ENCODE measurements at places on chromosomes 4 and X.

GRCh38 chrX:11787564-11787963 is 29.5 kb downstream of the MSL3 start:
- DNase-seq, result peak; percentile 93

GRCh38 chr4:9143421-9144080 is 26.7 kb upstream of the FAM90A26 start:
- no peak for DNase-seq

- DNase-seq, result no peak
Measured at GRCh38 chrX:118156254-118156952, 39.8 kb upstream of the KLHL13 start.

DNA sequence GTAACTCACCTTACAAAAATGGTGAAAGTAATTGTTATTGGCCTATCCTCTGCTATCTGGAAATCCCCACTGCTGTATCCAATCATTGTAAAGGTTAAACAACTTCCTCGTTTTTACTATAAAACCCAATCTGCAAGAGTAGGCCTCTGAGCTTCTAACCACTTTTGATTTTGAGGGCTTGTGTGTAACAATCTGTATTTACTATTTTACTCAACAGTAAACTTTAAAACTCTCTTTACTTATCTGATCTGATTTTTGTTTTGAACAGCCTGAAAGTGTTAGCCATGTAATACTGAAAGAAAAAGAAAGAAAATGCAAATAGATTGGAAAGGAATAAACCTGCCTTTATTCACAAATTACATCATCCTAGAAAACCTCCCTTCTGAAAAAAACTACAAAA is 63.1 kb downstream of the SLC10A7 start:
- DNase-seq, result no peak

DNA sequence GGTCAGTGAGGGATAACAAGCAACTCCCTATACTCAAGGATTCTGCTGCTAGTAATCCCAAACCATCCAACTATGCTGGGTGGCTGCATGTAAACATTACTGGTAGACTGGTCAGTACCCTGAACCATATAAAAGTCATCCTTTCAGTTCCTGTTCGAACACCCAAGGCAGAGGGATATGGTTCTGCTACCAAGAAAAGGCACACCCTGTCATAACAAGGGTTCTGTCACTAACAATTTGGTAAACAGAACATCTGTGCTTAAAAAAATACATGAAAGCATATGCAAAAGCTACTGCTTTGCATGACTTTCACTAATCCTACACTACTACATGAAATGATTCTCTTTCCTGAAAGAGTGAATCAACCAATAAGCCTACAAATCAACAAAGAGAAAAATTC is 76.8 kb upstream of the MCF2 start:
- DNase-seq, result no peak

DNA sequence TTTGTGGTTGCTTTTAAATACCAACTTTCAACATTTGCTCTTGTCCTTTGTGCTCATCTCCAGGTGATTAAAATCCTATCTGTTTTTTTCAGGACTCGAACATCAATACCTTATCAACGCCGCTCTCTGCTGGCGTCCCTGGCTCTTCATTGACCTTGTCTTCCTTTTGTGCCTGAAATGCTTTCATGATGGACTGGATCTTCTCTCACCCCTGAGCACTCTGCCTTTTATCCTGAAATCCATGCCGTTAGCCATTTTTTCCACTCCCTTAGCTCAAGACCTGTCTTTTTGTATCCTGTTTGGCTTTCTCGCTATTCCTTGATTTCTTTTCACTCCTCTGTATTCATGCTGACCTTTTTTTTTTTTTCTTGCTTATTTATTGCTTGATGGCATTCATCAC is 549.5 kb upstream of the CPEB2 start:
- DNase-seq, result peak; percentile 42

GRCh38 chrX:78104447-78105176 is 564 bp downstream of the PGK1 start:
- DNase-seq, result peak; percentile 38

GRCh38 chr4:165610679-165611437 is 232.1 kb downstream of the CPE start:
- no peak for DNase-seq

DNA sequence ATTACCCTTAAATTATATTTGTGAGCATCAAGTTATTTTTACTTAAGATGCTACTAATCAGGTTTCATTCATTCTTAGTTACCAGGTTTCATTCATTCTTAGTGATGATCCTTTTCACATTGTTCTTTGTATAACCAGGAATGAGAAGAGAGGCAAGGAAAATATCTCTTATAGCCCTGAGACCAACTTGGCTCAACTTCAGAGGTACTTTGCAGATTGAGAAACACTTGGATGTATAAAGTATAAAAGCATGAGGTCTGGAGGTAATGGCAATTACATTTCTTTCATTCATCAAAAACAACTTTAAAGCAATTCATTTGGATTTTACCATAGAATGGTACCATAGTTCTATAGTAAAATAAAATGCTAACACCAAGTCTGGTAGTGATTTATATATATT is 231.0 kb downstream of the PRDM5 start:
- no peak for DNase-seq

DNA sequence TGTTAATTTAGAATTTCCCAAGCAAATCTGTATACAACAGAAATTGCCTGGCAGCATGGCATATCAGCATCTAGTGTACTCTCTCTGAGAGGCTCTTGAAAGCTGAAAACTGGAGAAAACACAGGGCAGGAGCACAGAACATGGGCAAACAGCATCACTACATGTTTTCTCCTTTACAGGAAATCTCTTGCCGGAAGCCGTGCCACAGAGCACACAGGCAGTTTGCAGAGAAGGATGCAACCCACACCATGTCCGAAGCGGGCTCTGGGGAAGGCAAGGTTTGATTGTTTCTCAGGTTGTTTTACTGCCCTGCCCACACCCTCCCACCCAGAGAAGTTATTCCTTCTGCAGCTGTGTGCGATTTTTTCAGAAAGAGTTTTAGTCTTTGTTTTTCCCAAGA is 41.1 kb upstream of the FAM9C start:
- no peak for DNase-seq

DNA sequence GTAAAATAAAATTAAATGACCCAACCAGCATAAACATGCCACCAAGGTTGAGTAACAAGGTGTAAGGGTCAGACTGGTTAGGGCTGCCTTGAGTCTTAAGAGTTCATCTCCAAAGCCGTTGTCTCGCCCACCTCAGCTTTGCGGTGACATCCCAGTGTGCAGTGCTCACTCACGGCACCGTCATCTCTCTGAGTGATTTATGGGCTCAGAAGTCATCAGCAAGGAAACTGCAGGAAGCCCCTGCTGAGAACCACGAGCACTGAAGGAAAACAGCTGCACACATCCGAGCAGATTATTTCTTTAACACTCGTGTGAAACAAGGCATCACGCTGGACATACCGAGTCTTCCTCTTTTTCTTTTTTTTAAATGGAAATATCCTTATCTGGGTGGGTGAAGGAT is 411.1 kb downstream of the TRIML1 start:
- DNase-seq, result no peak

- DNase-seq, result no peak
Measured at GRCh38 chr4:179051206-179051605, 1609.0 kb upstream of the AGA start.

- peak; percentile 42 for DNase-seq
Measured at GRCh38 chr4:76779740-76780459, 118.0 kb downstream of the SOWAHB start.

GRCh38 chr4:127309369-127310102 is 323.2 kb upstream of the INTU start:
- no peak for DNase-seq

GRCh38 chrX:20514358-20514757 is 247.6 kb upstream of the RPS6KA3 start:
- no peak for DNase-seq

GRCh38 chr4:156536661-156537060 is 434.9 kb downstream of the PDGFC start:
- peak; percentile 25 for DNase-seq

DNA sequence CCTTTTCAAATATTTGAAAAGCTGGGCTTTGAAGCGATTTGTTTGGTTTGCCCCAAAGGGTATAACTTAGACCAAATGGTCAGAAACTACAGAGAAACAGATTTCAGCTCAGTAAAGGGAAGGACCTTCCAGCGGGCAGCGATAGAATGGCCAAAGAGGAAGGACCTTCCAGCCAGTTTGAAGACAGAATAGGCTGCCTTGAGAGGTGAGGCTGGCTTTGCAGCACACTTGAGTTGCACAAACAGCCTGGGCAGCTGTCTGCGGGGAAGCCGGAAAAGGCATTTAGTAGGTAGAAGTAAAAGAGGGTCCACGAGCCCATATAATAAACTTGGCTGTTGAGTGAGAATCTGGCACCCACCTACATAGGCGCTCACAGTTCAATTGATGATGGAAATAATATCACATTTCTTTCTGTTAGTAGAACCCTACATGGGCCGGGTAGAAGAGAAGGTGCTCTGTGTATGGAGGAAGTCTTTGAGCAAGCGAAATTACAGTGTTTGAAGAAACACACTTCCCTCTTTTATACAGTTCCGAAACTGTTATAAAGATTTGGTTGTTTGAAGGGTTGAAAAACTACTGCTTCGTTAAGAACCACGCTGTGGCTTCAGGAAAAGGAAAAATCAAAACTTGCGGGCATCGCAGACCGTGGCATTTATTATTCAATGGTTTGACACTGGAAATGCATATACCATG is 75.0 kb upstream of the SORBS2 start:
- no peak for DNase-seq

- DNase-seq, result peak; percentile 54
Measured at GRCh38 chr4:136873555-136873954, 658.7 kb downstream of the PCDH18 start.

DNA sequence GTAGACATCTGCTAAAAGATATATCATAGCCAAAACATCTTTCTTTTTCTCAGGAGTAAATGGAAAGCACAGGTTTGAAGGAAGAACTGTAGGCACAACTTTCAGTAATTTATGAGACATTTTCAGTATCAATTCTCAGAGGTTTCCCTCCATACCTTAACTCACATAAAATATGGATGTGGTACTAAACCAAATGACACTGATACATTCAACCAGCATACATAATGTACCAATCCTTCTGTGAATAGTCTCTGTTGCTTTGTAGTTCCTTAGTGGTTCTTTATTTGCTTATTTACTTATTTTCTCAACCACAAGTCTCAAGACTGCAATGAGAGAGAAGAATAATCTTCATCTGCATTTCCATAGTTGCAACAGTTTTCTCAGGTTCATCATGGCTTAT is 96.1 kb downstream of the ARHGAP24 start:
- DNase-seq, result no peak
